ENCODE measurements at places on chromosomes 2 and 18.

GRCh38 chr2:33788044-33788443, 188.9 kb upstream of the FAM98A start:
- DNase-seq, result no peak

DNA sequence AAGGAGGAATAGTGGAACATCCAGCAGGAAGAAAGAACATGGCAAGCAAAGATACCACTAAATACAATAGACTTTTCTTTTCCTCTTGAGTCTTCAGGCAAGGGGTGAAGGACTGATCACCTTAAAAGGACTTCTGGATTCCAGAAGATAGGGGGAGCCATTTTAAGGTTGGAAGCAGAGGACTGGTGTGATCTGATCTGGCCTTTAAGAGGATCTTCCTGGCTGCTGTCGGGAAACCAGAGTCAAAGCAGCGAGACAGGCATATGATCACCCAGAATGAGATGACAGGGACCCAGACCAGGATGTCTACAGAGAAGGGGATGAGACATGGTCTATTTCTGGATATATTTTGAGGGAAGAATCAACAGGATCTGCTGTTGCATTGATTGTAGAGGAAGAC, 558.0 kb downstream of the STK39 start:
- no peak for DNase-seq

DNA sequence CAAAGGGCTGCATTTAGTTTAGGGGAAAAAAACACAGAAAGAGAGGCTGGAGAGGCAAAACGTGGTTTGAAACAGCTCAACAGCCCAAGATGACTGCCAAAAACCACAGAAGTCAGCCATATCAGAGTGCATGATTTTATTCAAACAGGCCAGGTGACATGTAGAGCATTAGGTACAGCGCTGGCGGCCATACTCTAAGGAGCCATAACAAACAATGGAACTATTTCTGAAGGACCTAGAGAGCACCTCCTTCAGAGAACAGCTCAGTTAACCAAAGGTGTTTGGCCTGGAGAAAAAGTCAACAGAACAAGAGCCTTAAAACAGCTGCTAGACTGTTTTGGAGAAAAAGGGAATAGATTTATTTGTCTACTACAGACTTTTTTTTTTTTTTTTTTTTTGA, 2.6 kb downstream of the THADA start:
- DNase-seq, result no peak

DNA sequence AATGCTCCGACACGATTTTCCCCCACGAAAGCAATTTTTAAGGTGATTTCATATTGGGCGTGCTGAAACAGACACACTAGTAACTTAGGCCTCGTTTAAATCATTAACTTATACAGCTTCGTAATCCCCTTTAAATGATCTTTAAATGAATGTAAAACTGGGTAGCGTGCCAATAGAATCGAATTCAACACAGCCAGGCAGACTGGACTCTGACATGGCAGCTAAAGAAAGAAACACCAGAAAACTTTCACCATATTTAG, 2.4 kb upstream of the ID2 start:
- no peak for DNase-seq

DNA sequence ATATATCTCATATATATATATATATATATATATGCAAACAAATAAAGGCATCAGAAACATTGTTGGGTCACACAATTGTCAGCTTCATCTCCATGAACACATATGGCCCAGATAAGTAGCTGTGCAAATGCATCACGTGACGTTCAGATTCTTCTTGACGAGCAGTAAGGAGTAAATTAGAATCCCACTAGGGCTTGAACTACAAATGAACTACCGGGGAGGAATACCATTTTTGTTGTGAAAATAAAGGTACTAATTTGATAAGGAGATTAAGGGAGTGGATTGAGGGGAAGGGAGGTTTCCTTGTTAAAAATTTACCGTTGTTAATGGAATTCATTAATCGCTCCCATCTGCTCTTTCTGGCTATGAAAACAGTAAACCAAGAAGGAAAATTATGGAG, 186.5 kb upstream of the COPS8 start:
- no peak for DNase-seq

DNA sequence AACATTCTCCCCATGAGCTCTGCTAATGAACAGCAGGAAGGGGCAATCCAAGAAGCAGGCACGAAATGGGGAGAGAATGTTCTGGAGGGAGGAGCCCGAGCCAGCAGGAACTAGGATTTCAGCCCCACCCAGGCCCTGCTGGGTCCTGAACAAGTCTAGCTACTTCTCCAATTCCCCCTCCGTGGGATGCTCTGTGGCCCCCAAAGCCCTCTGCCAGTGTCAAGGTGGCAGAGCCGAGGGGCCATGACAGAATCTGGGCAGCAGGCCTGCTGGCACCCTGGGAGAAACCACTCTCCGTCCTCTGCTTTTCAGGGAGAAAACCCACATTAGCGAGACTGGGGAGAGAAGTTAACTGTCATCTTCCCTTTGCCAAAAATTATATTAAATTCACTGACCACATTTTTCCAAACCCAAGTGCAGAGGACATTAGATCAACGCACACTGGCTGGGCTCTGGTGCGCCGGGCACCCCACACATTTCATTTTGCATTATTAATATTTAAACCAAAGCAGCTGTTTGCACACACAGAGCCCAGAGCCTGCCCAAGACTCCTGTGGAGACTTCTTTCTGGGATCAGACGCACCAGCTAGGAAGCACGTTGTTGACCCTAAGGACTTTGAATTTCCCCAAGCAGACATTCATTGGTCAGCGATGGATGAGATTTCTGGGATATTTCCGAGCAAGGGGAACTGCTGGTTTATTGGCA, 80.2 kb upstream of the PKDCC start:
- DNase-seq, result no peak

Data from activated CD4-positive, CD25-positive, alpha-beta regulatory T cell (primary cell).